ENCODE measurements at places on chromosomes 5 and 9. TPM values are rescaled to one million over a fixed set of nuclear protein-coding genes. Genes with fewer than 3 reads are reported as not detected.

PCDHA13 gene
- 0.17 TPM for polyA plus RNA-seq

OR1Q1 gene
- polyA plus RNA-seq, result not detected

KLHL9 gene
- polyA plus RNA-seq, result 22.6 TPM

SV2C gene
- polyA plus RNA-seq, result 0.60 TPM

LEAP2 gene
- 1.3 TPM for polyA plus RNA-seq

KCNV2 gene
- polyA plus RNA-seq, result not detected

FLT4 gene
- 3.3 TPM for polyA plus RNA-seq

PCDHA4 gene
- polyA plus RNA-seq, result 0.42 TPM

ALDH7A1 gene
- 93.6 TPM for polyA plus RNA-seq

HTR4 gene
- polyA plus RNA-seq, result 0.23 TPM

MEIKIN gene
- not detected for polyA plus RNA-seq

PCDHGC3 gene
- polyA plus RNA-seq, result 63.1 TPM

VLDLR gene
- 77.4 TPM for polyA plus RNA-seq

SPINK13 gene
- 0.21 TPM for polyA plus RNA-seq
